ENCODE measurements at places on chromosomes 16 and 17.
A peak's percentile ranks its signal among the peaks of the same experiment; 100 is the strongest.

- no peak for DNase-seq
Observed at GRCh38 chr16:64974381-64974780, 147.5 kb downstream of the CDH11 start.

GRCh38 chr16:81435567-81435966 lies 9.0 kb upstream of the CMIP start:
- DNase-seq = no peak

- DNase-seq = no peak
Observed at GRCh38 chr17:51748749-51749604, 409.5 kb downstream of the CA10 start.

DNA sequence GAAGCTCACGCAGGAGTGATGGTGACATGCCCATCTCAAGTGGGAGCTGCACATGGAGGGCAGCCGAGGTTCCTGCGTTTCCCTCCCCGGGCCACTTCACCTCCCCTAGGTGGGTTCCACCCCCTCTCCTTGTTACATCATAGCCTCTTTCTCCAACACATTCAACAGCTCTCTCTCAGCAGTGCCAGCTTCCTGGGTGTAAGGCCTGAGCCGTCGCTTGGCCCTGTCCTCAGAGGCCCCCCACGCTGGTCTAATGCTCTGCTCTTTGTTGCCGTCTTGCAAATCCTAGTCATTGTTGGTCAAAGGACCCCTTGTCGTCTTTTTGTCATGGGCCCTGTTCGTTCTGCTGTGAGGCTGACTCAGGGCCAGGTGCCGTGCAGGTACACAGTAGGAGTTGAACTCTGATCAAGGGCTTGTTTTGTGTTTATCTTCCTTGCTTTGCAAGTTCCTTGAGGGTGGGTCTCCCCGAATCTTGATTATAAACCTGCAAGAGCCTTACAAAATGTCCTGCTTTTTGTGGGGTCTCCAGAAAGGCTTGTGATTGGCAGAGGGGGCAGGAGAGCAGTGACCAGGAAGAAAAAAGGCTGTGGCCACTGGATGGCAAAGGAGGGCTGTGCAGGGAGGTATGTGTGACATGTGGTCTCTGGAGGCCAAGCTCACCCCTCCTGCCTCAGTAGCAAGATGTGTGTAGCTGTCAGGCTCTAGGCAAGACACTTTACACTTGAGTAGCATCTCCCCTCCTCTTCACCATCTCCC lies 136.6 kb downstream of the CCDC182 start:
- DNase-seq = no peak

DNA sequence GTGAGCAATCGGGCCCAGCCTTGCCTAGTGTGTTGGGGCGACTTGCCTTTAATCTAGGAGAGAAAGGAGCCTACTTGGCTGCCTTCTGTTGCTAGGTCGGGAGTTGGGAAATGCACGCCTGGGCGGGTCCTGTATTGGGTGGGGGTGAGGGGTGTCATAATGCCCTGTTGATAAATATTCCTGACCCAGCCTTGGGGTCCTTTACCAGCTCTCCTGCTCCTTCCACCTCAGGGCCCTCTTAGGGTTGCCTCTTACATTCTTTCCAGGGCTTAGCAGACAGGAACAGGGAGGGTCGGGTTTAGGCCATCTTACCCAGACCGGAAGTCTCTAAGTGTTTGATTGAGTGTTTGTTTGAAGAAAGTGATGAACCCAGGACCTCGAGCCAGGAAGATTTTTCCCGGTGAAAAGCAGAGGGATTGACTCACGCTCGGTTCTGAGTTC lies 112.9 kb downstream of the SEC14L1 start:
- no peak for DNase-seq

GRCh38 chr16:82031116-82032084 lies 3.7 kb upstream of the HSD17B2 start:
- DNase-seq = peak; percentile 48
